ENCODE measurements at places on chromosomes 1 and 21.
A peak's percentile ranks its signal among the peaks of the same experiment; 100 is the strongest.

GRCh38 chr21:21807598-21807903 lies 809.3 kb downstream of the NCAM2 start:
- no peak for DNase-seq

- no peak for DNase-seq
Observed at GRCh38 chr1:43835082-43836021, 98.2 kb upstream of the ARTN start.

DNA sequence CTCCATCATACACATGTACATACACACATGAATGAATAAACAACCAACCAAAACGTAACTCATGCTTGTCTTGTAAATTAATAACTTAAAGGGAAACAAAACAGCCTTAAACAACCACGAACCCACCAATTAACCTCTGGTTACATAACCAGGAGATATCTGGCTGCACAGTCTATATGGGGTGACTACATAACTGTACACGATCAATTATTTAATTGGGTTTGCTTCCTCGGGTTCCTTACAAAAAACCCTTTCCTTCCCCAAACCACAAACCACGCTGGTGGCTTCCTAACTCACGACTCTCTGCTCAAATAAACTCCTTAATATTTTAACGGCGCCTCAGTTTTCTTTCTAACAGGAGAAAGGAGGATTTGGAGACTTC lies 744 bp downstream of the ZNF670 start:
- DNase-seq: no peak

DNA sequence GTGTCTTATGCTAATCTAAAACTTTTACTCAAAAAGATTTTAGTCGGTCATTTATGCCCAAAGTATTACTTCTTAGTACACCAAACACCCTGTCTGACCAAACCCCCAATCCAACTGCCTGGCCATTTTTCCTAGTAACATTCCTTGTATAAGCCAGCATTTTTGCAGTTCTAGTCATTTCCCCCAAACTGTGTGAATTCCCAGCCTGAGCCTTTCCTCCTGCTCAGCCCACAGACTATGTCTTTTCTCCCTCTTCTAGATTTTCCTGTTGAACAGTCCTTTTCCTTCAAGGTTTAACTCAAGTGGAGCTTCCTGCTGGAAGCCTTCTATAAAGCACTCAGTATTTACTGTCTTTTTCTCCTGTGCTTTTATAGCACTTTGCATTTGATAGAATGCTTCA lies 843.8 kb downstream of the USP25 start:
- no peak for DNase-seq

DNA sequence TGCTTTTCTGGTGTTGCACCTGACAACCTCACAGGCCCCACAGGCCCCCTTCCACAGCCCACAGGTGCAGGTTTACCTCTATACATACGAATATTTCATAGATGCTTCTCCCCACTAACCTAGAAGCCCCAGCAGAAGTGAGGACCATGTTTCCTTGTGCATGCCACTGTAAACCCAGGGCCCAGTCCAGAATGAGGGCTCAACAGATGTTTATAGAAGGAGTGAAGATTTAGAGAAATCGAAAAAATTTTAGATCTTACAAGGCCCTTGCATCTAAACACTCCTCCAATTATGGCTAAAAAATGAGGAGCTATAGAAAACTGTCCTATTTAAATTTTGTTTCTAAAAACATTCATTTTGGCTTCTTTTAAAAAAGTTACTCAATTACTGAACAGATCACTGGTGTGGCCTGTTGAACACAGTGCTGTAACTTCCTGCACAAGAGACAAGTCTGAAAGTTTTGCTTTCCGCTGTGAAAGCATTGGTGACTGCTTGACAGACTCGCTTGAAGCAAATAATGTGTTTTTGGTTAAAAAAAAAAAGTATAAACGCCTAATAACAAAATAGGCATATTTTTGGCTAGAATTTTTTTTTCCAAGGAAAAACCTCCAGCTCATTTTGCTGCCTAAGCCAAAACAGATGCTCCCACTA lies 1.2 kb downstream of the ABCB10 start:
- no peak for DNase-seq

- DNase-seq: no peak
Observed at GRCh38 chr21:32599091-32599490, 13.1 kb downstream of the CFAP298 start.

- no peak for DNase-seq
Observed at GRCh38 chr1:228695015-228695955, 40.0 kb upstream of the RHOU start.

DNA sequence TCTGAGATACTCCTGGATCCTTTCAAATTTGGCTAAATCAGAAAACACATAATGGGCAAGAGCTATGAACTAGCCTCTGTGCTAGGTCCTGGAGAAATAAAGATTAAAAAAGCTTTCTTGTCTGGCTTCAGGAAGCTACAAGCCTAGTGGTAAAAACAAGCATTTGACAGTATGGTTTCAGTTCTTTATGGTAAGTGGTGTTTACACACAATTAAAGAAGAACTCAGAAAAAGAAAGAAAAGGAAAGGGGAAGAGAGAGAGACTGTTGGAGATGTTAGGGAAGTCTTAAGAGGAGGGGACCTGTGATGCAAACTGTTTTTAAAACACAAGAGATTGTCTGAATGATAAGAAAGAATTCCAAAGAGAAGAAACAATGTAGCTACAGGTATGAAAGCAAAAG lies 1.8 kb downstream of the OR10J1 start:
- DNase-seq: no peak

DNA sequence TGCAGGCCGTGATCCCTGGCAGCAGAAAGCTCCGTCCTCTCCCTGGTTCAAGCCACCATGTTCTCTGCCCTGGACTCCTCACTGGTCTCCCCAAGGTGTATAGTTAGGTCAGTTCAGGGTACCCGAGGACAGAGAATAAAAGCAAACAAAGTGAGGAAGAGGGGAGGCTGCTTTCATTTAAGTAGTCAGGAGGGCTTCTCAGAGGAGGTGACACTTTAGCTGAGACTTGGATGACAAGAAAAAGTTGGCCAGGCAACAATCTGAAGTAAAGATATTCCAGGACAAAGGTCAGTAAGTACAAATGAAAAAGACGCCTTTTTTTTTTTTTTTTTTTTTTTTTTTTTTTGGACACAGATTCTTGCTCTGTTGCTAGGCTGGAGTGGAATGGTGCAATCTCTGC lies 257.8 kb upstream of the TMEM51 start:
- DNase-seq: no peak

GRCh38 chr21:36188081-36188681 lies 31.6 kb downstream of the DOP1B start:
- DNase-seq: no peak

DNA sequence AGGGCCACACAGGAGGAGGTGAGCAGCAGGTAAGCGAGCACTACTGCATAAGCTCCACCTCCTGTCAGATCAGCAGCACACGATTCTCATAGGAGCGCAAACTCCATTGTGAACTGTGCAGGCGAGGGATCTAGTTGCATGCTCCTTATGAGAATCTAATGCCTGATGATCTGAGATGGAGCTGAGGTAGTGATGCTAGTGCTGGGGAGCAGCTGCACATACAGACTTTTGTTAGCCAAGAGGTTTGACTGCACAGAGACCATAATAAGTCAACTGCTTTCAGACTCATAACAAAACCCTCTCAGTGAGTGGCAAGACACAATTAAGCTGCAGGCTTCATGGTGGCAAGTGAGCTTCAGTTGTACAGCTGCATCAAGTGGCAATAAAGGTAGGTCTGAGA lies 83.4 kb downstream of the PSMG1 start:
- no peak for DNase-seq

- DNase-seq: no peak
Observed at GRCh38 chr1:21725748-21726392, 56.7 kb upstream of the RAP1GAP start.

GRCh38 chr1:71298633-71299032 lies 217.8 kb upstream of the ZRANB2 start:
- DNase-seq: no peak

- DNase-seq: no peak
Observed at GRCh38 chr1:228007801-228008341, 1.1 kb downstream of the WNT3A start.

GRCh38 chr1:156579472-156579871 lies at the start of gene TTC24:
Gene TTC24 (plus strand): TSS chr1:156579723. CDS start chr1:156581365, 1,642 bp downstream.
- DNase-seq: no peak

DNA sequence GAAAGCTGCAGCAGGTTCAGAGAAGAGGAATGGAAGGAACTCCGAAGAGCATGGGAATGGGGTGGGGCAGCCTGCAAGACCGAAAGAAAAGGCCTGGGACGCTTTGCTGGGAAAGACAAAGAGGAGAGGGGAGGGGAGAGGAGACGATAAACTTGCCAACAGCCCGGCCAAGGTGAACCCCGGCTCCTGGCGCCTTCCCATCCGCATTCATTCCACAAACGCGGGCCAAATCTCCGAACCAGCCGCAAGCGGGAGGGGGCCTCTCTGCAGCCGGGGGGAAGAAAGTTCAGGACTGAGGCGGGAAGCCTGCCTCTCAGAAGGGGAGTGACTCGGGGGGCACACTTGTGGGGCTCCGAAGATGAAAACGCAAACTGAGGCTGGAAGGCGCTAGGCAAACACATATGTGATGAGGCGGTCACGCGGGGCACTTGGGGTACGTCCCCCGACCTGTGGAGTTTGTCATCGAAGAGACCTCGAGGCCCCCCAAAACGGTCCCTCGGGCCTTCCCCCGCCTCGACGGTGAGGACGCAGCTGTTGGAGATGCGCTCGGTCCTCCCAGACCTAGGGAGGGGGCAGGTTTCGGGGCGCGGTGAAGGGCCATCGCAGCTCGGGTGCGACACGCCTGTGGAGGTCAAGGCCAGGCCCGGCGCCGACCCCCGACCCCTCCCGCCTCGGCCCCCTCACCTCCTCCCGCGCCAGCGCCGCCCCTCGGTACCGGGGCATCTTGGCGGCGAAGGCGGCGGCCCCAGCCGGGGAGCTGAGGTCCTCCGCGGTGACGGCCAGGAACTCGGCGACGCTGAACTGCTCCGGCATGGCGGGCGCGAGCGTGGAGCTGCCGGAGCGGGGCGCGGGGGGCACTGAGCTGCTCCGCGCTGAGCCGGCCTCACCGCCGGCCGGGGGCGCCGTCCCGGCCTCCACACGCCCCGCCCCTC lies at the start of gene ASAP3:
Gene ASAP3, minus strand, starts transcription at position 859 of the 932 bp plus-strand sequence. Its CDS starts 46 bp downstream, at position 813.
- peak; percentile 81 for DNase-seq

DNA sequence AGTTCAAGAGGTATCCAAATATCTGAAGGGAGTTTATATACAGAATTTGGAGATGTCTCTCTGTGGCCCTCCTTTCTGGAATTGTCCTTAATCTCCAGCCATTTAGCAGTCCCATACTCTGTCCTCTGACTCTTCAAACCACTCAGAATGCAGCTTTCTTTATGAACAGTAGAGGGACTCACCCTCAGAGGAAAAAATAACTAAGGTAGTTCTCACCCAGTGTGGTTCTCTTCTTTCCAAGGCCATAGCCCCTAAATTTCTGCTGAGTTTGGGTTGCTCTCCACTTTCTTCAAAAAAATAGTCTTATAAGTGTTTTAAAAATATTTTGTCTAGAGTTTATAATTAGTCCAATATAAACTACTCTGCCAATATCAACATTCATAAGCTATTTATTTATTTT lies 369.7 kb downstream of the MATN1 start:
- no peak for DNase-seq

DNA sequence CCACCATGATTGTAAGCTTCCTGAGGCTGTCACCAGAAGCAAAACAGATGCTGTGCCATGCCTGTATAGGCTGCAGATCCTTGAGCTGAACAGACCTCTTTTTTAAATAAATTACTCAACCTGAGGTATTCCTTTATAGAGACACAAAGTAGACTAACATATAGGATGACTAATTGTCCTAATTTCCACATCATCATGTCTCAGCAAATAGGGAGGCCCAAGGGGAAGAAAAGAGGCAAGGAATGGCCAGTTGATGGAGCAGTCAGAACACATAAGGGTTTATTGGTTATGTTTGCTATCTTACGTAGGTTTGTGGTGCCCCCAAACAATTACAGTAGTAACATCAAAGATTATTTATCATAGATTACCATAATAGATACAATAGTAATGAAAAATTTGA lies 126.2 kb downstream of the RASAL2 start:
- no peak for DNase-seq

DNA sequence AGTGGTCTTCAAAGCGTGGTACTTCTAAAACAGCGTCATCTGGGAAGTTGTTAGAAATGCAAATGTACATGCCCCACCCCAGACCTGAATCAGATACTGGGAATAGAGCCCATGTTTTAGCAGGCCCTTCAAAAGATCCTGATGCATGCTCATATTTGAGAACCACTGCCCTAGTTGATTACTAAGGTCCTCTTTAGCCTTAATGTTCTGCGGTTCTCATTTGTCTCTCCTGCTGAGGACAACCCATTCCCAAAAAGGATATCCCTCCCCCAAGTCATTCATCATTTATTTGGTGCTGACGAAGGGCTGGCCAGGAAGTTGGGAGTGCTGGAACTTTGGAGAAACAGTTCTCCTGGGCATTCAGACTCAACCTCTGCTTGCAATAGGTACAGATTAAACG lies 92.4 kb upstream of the RALGPS2 start:
- no peak for DNase-seq

GRCh38 chr1:60898413-60898812 lies 183.9 kb upstream of the NFIA start:
- DNase-seq: no peak

DNA sequence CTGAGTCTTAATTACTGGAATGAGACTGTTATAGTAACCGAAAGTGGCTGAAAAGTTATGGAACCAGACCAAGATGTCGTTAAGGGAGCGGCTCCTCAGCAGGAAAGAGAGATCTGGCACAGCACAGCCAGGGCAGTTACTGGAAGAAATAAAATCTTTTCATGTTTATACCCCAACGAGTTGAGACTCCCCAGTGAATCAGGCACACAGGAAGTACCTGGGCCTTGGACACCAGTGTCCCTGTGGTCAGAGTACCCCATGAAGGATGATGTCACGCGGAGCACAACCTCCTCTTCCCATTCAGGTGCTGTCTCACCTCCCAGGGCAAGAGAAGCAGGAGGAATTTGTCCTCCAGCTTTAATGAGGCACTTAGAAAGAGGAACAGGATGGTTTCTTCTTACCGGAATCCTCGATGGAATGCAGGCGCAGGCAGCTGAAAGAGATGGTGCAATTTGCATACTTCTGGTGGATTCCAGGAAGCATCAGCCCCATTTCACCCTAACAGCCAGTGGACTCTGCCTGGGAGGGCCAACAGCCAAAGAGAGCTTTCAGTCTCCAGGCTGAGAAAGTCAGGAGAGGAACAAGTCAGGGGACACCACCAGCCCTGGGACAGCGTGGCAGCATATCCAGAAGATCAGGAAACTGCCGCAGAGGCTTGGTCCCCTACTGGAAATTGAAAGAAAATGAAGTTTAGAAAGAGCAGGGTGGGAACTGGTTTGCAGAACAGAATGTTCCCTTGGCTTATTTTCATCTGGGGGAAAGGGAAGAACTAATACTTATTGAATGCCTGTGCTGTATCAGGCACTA lies 35.9 kb upstream of the CTTNBP2NL start:
- no peak for DNase-seq

- DNase-seq: no peak
Observed at GRCh38 chr1:30399026-30399425, 324.4 kb downstream of the MATN1 start.

- DNase-seq: no peak
Observed at GRCh38 chr1:119743308-119743707, 25.4 kb downstream of the HMGCS2 start.

DNA sequence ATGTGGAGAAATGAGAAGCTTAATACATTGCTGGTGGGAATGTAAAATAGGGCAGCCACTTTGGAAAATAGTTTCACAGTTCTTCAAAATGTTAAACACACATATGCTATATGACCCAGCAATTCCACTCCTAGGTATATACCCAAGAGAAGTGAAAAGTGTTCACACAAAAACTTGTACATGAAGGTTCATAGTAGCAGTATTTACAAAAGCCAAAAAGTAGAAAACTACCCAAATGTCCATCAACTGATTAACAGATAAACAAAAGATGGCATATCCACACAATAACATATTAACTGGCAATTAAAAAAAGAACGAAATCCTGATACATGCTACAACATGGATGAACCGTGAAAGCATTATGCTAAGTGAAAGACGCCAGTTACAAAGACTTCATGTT lies 33.7 kb downstream of the ARHGEF11 start:
- no peak for DNase-seq

Data from amygdala (tissue), 56 donors.